MCF 10A (cell line): ENCODE measurements at places on chromosomes 12 and 14. TPM values are rescaled to one million over a fixed set of nuclear protein-coding genes. Genes with fewer than 3 reads are reported as not detected.

GRCh38 chr14:60165547-60165876 is 314 bp upstream of the DHRS7 start:
- no peak for DNase-seq
- H3K36me3 ChIP-seq: peaks cover 17% of the 10 kb centered on the region
- peak overlapping the region; percentile 89 for H3K4me3 ChIP-seq
- peak overlapping the region; percentile 54 for H3K27ac ChIP-seq

DNA sequence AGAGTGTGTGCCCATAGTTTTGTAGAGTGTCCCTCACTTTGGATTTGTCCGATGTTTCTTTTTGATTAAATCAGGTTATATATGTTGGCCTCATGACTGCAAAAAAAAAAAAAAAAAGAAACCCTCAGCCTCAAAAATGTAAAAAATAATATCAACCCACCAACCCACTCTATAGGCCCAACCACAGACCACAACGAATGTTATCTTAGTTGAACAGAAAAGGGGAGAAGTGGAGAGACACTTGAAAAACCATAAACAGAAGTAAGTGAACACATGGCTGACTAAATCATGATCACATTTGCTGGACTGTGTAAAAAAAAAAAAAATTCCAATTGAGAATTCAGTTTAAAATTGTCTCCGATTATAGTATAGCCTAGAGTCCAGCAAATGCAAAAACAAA is 45.5 kb upstream of the ST8SIA1 start:
- no peak for DNase-seq
- H3K4me1 ChIP-seq: no peaks in the 10 kb centered on the region
- H3K27ac ChIP-seq: no peak overlapping the region
- no peaks in the 10 kb centered on the region for H3K27me3 ChIP-seq

The KLRB1 gene
- total RNA-seq: not detected in 2 replicates

The NEUROD4 gene
- total RNA-seq: not detected in 2 replicates

The CREBL2 gene
- 17.4 and 22.5 TPM in 2 replicates for total RNA-seq

DNA sequence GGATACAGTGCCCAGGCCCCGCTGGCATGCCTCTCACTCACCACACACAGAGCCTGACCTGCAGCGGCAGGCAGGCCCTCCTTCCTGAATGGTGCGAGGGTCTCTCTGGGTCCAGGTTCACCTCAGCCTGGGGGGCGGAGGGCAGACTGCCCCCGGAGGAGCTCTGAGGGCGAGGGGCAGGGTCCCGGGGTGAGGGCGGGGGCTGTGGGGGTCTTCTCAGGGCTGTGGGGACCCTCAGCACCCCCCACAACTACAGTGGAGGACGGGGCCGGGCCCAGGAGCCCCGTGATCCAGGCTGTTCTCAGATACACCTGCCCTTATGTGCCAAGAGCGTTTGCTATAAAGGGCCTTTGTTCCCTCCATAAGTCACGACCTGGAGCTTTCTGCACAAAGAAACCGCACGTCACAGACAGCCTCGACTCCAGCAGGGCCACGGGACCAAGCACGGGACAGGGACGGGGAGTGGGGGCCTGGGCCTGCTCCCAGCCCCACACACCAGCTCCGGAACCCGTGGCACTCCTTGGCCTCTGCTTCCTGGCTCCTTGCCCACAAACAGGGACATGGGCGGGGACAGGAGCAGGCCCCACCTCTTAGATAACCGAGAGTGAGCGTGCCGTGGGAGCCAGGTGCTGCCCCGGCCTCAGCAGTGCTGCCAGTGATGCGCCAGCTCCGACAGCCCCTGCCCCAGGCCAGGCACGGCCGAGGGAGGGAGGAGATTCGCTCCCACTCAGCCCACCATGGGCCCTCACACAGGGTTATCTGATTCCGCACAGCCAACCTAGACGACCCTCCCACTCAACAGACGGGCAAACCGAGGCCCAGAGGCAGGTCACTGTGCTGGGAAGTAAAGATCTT is 101.9 kb downstream of the RFLNA start:
- no peak overlapping the region for H3K4me3 ChIP-seq
- H3K36me3 ChIP-seq: peaks cover 70% of the 10 kb centered on the region
- DNase-seq: no peak

- DNase-seq: peak; percentile 28
- H3K4me1 ChIP-seq: peaks cover 13% of the 10 kb centered on the region
- no peaks in the 10 kb centered on the region for H3K36me3 ChIP-seq
Measured at GRCh38 chr12:84738481-84738972, 174.1 kb downstream of the SLC6A15 start.

DNA sequence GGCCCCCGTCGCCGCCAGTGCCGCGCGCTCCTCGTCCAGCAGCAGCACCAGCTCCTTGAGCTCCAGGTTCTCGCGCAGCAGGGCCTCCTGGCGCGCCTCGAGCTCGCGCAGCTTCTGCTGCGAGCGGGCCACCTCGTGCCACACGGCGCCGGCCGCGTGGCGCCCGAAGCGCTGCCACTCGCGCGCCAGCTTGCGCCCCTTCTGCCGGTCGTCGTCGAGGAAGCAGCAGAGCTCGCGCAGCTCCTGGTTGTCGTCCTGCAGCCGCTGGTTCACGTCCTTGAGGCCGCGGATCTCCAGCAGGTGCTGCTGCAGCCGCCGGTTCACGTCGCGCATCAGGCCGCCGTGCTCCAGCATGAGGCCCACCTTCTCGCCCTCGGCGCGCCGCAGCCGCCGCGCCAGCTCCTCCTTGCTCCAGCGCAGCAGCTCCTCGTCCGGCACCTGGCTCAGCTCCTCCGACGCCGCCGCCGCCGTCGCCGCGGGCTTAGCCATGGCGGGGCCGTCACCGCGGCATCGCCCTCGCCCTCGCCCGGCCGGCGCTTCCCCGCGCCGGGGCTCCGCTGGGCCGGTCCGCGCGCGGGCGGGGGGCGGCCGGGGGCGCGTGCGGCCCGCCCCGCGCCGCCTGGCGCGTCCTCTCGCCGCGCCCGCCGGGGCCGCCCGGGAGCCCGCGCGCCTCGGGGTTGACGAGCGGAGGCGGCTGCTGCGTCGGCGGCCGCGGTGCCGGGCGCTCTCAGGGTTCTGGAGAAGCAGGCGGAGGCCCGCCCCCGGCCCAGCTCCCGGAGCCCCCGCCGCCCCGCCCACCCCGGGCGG is at the start of gene CCDC85C:
Gene CCDC85C, minus strand, starts transcription at position 737 of the 807 bp plus-strand sequence. Its CDS starts 248 bp downstream, at position 489.
- H3K4me3 ChIP-seq: peak within 1 kb of the TSS; percentile 73
- H3K4me1 ChIP-seq: peaks cover 22% of the 10 kb centered on the region
- H3K36me3 ChIP-seq: no peaks in the 10 kb centered on the region
- DNase-seq: peak; percentile 24

- H3K27me3 ChIP-seq: no peaks in the 10 kb centered on the region
- no peak for DNase-seq
- H3K4me1 ChIP-seq: no peaks in the 10 kb centered on the region
- H3K36me3 ChIP-seq: no peaks in the 10 kb centered on the region
- no peak overlapping the region for H3K27ac ChIP-seq
Measured at GRCh38 chr12:21144309-21144708, 13.3 kb downstream of the SLCO1B1 start.

GRCh38 chr14:51490205-51490604 is 161.5 kb upstream of the FRMD6 start:
- peak; percentile 54 for DNase-seq
- H3K4me1 ChIP-seq: peaks cover 44% of the 10 kb centered on the region
- H3K27me3 ChIP-seq: no peaks in the 10 kb centered on the region
- peak overlapping the region; percentile 70 for H3K27ac ChIP-seq
- H3K4me3 ChIP-seq: peak overlapping the region; percentile 76

The DHRS2 gene
- total RNA-seq: 0.27 and 1.1 TPM in 2 replicates

The C12orf50 gene
- total RNA-seq: 0.29 TPM in 1 of 2 replicates, not detected in the other

DNA sequence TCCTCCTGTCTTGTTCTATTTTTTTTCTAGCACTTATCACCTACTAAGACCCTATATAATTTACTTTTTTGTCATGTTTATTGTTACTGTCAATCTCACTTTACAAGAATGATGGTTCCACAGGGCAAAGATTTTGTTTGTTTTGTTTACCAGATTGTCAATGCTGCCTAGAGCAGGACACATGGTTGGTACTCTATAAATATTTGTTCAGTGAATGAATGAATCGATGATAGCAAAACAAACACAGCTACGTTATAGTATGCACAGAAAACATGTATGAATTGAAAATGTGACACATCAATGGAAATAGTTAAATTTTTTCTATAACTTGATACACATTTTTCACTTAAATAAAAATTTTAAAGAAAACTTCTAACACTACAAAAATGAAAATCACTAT is 67.1 kb upstream of the KRR1 start:
- H3K4me3 ChIP-seq: no peak overlapping the region
- no peaks in the 10 kb centered on the region for H3K36me3 ChIP-seq
- DNase-seq: no peak
- H3K4me1 ChIP-seq: no peaks in the 10 kb centered on the region
- no peaks in the 10 kb centered on the region for H3K27me3 ChIP-seq

The TCL1B gene
- not detected in 2 replicates for total RNA-seq

The RAD51B gene
- 14.6 and 21.3 TPM in 2 replicates for total RNA-seq

The POLE gene
- total RNA-seq: 36.3 and 40.4 TPM in 2 replicates

GRCh38 chr12:62772416-62772955 is 162.5 kb downstream of the PPM1H start:
- H3K27ac ChIP-seq: no peak overlapping the region
- peaks cover 5% of the 10 kb centered on the region for H3K36me3 ChIP-seq
- H3K4me3 ChIP-seq: no peak overlapping the region
- DNase-seq: peak; percentile 12

The SLC15A4 gene
- 29.2 and 32.0 TPM in 2 replicates for total RNA-seq

The PTPRB gene
- total RNA-seq: 0.69 and 0.82 TPM in 2 replicates

GRCh38 chr14:54335569-54336155 is 61.1 kb upstream of the CDKN3 start:
- no peak for DNase-seq
- H3K27ac ChIP-seq: no peak overlapping the region
- no peaks in the 10 kb centered on the region for H3K36me3 ChIP-seq
- H3K4me1 ChIP-seq: peaks cover 6% of the 10 kb centered on the region
- H3K27me3 ChIP-seq: no peaks in the 10 kb centered on the region
- H3K4me3 ChIP-seq: no peak overlapping the region

The SLC25A21 gene
- total RNA-seq: 1.1 and 1.4 TPM in 2 replicates

DNA sequence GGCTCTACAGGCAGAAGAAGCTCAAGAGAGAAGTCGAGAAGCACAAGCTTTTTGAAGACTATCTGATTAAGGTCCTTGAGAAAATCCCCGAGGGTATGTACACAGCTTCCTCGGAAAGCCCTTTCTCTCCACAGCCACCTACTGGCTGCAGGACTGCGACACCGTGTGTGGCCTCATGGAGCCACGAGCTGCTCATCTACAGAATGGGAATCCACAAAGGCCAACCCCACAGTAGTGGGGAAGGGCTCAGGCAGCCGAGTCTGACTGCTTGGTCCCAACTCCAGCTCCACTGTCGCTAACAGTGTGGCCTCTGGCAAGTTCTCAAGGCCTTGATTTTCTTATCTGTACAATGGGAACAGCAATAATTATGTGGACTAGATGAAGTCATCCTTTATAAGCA is 2.5 kb downstream of the CCDC197 start:
- H3K27me3 ChIP-seq: peaks cover 12% of the 10 kb centered on the region
- H3K4me1 ChIP-seq: peaks cover 19% of the 10 kb centered on the region
- H3K27ac ChIP-seq: no peak overlapping the region
- no peaks in the 10 kb centered on the region for H3K36me3 ChIP-seq
- H3K4me3 ChIP-seq: no peak overlapping the region

The KCNMB4 gene
- total RNA-seq: not detected in 2 replicates

- H3K36me3 ChIP-seq: no peaks in the 10 kb centered on the region
- no peak overlapping the region for H3K27ac ChIP-seq
- DNase-seq: no peak
- no peaks in the 10 kb centered on the region for H3K27me3 ChIP-seq
- no peak overlapping the region for H3K4me3 ChIP-seq
Measured at GRCh38 chr12:62190689-62191490, 69.3 kb upstream of the USP15 start.

DNA sequence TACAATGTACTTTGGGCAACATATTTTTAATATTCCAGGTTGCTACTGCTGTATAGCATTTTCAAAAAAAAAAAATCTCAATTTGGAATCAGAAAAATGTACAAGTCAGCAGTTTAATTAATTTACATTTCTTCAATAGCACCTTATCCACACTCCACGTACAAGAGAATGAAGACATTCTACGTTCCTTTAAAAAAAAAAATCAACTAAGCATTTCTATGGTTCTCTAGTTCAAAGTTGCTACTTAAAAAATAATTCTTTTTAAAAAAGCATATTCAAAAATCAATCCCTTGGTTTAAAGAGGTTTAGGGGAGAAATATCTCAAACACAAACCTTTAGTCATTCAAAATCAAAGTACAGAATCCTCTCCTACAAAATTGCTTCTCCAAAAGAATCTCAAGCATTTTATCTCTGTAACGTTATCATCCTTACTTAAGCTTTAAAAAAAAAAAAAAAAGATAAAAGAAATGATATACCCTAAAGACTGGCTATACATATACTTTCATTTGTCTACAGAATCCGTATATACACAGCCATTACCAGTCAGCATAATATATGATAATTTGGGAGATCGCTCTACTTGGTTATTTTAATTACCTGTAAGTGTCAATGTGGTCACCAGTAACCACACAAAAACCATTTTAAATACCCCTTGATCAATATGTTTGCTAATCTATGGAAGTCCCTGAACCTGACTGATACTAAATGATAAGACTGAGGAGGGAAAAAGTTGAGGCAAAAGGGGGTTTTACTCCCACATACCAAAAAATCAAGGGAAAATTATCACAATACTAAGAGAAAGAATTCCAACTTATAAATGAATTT is 2.7 kb downstream of the MED13L start:
- H3K27ac ChIP-seq: peak overlapping the region; percentile 96
- DNase-seq: no peak
- peaks cover 6% of the 10 kb centered on the region for H3K36me3 ChIP-seq
- no peaks in the 10 kb centered on the region for H3K27me3 ChIP-seq

DNA sequence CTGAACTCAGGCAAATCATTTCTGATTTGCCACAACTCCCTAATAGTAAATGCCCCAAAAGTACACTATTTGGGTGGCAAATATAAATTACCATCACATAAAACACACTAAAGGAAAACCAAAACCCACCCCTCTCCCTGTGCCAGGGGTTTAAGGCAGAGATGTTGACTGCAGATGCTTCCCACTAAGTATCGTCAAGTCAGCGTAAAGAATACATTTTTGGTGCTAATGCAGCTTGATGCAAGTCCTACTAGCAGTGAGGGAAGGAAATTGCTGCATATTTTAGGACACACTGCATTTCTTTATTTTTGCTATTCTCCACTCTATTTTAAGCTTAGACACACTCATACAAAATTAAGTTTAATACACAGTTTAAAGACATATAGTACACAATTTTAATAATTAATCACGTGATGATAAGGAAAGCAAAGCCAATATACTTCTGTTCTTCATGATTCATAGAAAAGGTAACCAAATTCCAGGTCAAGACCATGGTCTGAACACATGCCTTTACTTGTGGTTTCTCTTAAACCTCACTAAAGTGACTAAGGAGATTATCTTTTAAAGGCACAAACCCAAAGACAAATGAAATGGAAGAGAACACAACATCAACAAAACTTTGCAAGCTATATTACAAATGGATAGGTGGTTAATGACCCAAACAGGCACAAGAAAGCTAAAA is 162.2 kb downstream of the STXBP6 start:
- H3K27ac ChIP-seq: no peak overlapping the region
- no peaks in the 10 kb centered on the region for H3K27me3 ChIP-seq
- no peak overlapping the region for H3K4me3 ChIP-seq
- no peaks in the 10 kb centered on the region for H3K4me1 ChIP-seq
- H3K36me3 ChIP-seq: no peaks in the 10 kb centered on the region
- no peak for DNase-seq

GRCh38 chr14:102683399-102684297 is 91.2 kb downstream of the RCOR1 start:
- H3K27ac ChIP-seq: no peak overlapping the region
- no peaks in the 10 kb centered on the region for H3K27me3 ChIP-seq
- no peak for DNase-seq
- H3K4me3 ChIP-seq: no peak overlapping the region
- H3K4me1 ChIP-seq: peaks cover 18% of the 10 kb centered on the region

The ARHGAP9 gene
- 0.69 and 1.1 TPM in 2 replicates for total RNA-seq
